ENCODE measurements at places on chromosomes 16 and 17. TPM values are rescaled to one million over a fixed set of nuclear protein-coding genes. Genes with fewer than 3 reads are reported as not detected.

The HOXB8 gene
- total RNA-seq = 7.1 TPM

The ABAT gene
- 0.46 TPM for total RNA-seq

The RNF222 gene
- total RNA-seq = not detected

The SOX15 gene
- total RNA-seq = 0.72 TPM

The RAP1GAP2 gene
- 18.7 TPM for total RNA-seq

The KRT40 gene
- not detected for total RNA-seq

The AGRP gene
- total RNA-seq = not detected

The KRT12 gene
- total RNA-seq = not detected

The SCARF1 gene
- 0.33 TPM for total RNA-seq

The MRC2 gene
- total RNA-seq = 39.5 TPM

The NOG gene
- total RNA-seq = 1.1 TPM

The MT3 gene
- total RNA-seq = not detected

The PPP1R27 gene
- not detected for total RNA-seq

The CDH3 gene
- total RNA-seq = 0.23 TPM

The ARHGDIG gene
- total RNA-seq = 2.2 TPM

The GLG1 gene
- 48.2 TPM for total RNA-seq

The GINS2 gene
- 31.6 TPM for total RNA-seq

The USP31 gene
- 10.9 TPM for total RNA-seq

The CCL14 gene
- not detected for total RNA-seq

The CDK5R1 gene
- total RNA-seq = 3.2 TPM

The KRTAP9-8 gene
- not detected for total RNA-seq

The VMO1 gene
- 1.5 TPM for total RNA-seq

The ALOX12 gene
- total RNA-seq = not detected

The BICDL2 gene
- not detected for total RNA-seq

The C1QTNF8 gene
- not detected for total RNA-seq

The ZNF385C gene
- total RNA-seq = 0.13 TPM

The NPIPA2 gene
- 1.3 TPM for total RNA-seq

The HBQ1 gene
- 6.6 TPM for total RNA-seq

The SSTR5 gene
- 0.36 TPM for total RNA-seq

The ADAP2 gene
- 2.9 TPM for total RNA-seq

The CD300E gene
- total RNA-seq = not detected

The HAS3 gene
- total RNA-seq = 38.6 TPM

The HSPB9 gene
- not detected for total RNA-seq

The KRT31 gene
- not detected for total RNA-seq

The CHAD gene
- not detected for total RNA-seq

The KRT36 gene
- total RNA-seq = not detected

The DPEP2 gene
- not detected for total RNA-seq
